CMK (cell line): ENCODE measurements at places on chromosomes 1 and 21.

GRCh38 chr1:29673228-29673500 is 436.8 kb downstream of the PTPRU start:
- no peak for DNase-seq

DNA sequence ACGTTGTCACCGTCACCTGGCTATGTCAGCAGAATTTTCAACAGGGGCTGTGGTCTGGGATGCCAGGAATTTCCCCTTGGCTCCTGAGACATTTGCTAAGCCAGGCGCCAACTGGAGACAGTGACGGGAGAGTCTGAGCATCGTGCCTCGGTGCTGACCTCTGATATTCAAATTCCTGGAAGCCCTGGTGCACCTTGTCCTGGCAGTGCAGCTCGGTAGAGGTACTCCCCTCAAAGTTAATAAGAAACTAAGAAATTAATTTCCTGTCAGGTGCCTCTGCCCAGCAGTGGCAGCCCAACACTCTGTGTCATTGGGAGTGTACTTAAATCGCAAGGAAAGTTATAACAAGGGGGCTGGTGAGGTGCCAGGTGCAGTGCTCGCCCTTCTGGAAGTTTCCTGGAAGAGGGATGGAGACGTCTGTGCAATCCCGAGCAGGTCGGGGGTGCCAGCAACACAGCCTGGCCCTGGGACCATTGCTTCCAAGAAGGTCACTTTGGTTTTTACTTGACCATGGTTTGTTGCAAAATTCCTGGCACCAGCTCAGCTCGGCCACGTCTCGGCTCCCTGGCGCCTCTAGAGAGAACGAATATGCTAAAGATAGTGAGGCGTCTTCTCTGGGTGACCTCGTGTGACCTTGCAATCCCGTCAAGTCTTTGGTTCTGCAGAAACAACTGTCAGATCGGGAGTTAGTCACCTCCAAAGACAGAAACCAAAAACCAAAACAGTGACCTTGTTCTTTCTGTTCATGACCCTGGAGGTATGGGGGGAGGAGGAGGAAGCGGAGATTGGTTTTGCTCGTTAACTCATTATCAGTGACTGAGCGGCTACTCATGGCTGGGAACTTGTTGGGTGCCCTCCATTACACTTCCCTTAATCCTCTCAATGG is 149.5 kb upstream of the VAMP3 start:
- DNase-seq = no peak

- no peak for DNase-seq
Observed at GRCh38 chr1:119462964-119463363, 44.0 kb upstream of the HSD3B1 start.

DNA sequence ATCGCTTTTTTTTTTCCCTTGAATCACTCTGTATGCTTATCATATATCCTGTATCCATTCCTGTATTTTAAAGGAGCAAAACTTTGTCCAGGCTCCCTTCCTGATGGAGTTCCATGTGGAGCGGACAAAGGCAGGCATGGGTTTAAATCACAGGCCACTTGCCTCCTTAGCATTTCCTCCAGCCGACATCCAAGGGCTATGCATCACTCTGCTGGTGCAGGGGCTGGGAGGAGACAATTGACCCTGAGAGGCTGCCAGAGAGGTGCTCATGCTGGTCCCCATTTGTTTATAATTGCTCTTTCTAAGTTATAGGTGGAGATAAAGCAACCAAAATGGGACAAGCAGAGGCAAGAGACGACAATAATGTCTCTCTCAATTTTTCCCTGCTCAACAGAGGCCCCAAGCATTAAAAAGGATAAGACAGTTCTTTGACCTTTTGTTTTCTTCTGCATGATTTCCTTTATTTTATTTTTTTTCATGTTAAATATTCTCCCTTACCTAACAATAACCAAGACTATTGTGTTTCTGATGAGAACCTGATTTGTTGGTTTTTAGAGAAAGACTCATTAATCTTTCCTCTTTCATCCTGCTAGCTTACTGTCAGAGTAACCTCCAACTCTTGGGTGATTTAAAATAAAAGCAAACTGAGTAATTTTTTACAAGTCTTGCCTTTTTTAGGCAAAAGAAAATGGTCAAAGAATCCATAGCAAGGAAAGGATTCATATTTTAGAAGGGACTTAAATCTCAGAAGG is 353.7 kb downstream of the ADGRL2 start:
- no peak for DNase-seq

GRCh38 chr21:31929548-31929947 is 56.7 kb downstream of the HUNK start:
- no peak for DNase-seq

- DNase-seq = no peak
Observed at GRCh38 chr1:30356839-30357238, 366.5 kb downstream of the MATN1 start.

GRCh38 chr1:204563307-204563706 is 47.1 kb downstream of the MDM4 start:
- DNase-seq = no peak
